ENCODE measurements at places on chromosomes 13 and 19. TPM values are rescaled to one million over a fixed set of nuclear protein-coding genes. Genes with fewer than 3 reads are reported as not detected.
A peak's percentile ranks its signal among the peaks of the same experiment; 100 is the strongest.

The CNN2 gene
- 48.3 TPM for total RNA-seq

The ZNF547 gene
- 4.2 TPM for total RNA-seq

The COL4A2 gene
- 162 TPM for total RNA-seq

The RRAS gene
- total RNA-seq: 90.5 TPM

The PTH2 gene
- not detected for total RNA-seq

The RAB3A gene
- 27.1 TPM for total RNA-seq

The FXYD1 gene
- 575 TPM for total RNA-seq

The CYP4F2 gene
- not detected for total RNA-seq

The OLFM4 gene
- 0.30 TPM for total RNA-seq

The FRY gene
- total RNA-seq: 150 TPM

The ZNF563 gene
- total RNA-seq: 4.2 TPM

The RXFP2 gene
- not detected for total RNA-seq

GRCh38 chr19:55552620-55553019, 7.3 kb upstream of the SBK3 start:
- DNase-seq: no peak
- H3K4me1 ChIP-seq: peaks cover 4% of the 10 kb centered on the region
- no peak overlapping the region for H3K27ac ChIP-seq
- H3K36me3 ChIP-seq: no peaks in the 10 kb centered on the region
- no peaks in the 10 kb centered on the region for H3K27me3 ChIP-seq

GRCh38 chr19:30862876-30863275, 486.4 kb downstream of the TSHZ3 start:
- DNase-seq: no peak
- no peaks in the 10 kb centered on the region for H3K4me1 ChIP-seq
- H3K27ac ChIP-seq: no peak overlapping the region
- no peaks in the 10 kb centered on the region for H3K36me3 ChIP-seq

GRCh38 chr19:32896516-32897214, 27.1 kb upstream of the SLC7A9 start:
- peaks cover 14% of the 10 kb centered on the region for H3K36me3 ChIP-seq
- DNase-seq: no peak
- H3K4me3 ChIP-seq: no peak overlapping the region

DNA sequence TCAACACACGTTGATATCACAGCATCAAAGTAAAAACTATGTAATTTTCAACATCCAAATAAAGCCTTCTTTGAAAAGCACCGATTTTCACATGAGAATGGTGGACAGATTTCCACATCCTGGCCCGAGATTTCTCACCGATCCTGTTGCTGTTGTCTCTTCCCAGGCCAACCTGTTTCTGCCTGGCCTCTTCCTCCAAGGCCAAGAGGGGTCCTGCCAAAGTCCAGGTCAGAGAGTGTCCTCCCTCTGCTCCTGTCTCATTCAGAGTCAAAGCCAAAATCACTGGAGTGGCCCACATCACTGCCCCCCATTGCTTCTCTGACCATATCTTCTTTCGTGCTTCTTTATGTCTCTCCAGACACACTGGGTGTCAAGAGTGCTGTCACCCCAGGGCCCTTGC, 49.5 kb downstream of the CHST8 start:
- no peak overlapping the region for H3K27ac ChIP-seq
- H3K4me1 ChIP-seq: no peaks in the 10 kb centered on the region
- H3K27me3 ChIP-seq: peaks cover 39% of the 10 kb centered on the region
- no peak for DNase-seq
- H3K4me3 ChIP-seq: no peak overlapping the region
- no peaks in the 10 kb centered on the region for H3K36me3 ChIP-seq

DNA sequence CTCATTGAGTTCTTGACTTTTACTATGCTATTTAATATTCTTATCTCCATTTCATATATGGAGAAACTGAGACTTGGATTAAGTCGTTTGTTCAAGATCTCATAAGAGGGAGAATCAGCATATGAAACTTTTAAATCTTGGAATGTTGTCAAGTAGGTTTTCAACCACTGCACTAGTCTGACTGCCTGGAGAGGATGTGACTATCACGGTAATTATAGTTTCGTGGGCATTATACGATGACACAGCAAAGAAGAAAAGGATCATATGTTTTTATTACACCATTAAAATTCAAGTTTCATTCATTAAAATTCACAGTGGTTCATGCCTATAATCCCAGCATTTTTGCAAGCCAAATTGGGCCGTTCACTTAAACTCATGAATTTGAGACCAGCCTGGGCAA, 555.2 kb downstream of the SLITRK1 start:
- no peak for DNase-seq
- H3K4me3 ChIP-seq: no peak overlapping the region
- no peaks in the 10 kb centered on the region for H3K27me3 ChIP-seq
- H3K27ac ChIP-seq: no peak overlapping the region

- H3K36me3 ChIP-seq: no peaks in the 10 kb centered on the region
- no peaks in the 10 kb centered on the region for H3K27me3 ChIP-seq
- no peak overlapping the region for H3K4me3 ChIP-seq
Observed at GRCh38 chr13:31912647-31913401, 118.8 kb upstream of the FRY start.

DNA sequence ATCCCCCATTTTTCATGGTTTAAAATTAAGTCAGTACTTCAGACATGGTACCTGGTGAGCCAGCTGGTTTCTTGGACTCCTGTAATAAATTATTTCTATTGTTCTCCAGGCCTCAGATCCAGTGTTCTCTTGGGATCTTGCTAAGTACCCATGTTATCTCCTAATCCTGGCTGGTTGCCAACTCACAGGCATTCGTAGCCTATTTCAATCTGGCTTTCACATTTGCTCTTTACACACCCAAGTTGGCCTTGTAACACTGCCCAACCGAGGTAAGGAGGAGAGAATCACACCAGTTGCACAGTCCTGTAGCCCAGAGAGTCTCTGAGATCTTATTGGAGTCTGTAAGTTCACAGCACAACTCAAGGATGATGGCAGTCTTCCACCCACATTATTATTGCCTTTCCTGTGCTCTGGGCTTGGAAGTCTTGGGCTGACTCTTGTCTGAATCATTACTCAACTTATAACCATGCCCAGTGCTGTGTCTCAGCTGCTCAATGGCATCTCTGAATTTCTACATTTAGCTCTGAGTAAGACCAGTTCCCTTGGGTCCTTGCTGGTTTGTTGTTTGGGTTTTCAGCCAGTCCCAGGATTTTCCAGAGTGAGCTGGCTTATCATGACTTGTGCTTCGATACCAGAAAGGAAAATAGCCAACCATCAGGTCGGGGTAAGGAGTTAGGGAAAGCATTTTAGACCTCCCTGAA, 76.6 kb upstream of the KLF12 start:
- no peak overlapping the region for H3K27ac ChIP-seq
- H3K4me3 ChIP-seq: no peak overlapping the region
- H3K4me1 ChIP-seq: peaks cover 4% of the 10 kb centered on the region
- H3K27me3 ChIP-seq: no peaks in the 10 kb centered on the region

GRCh38 chr13:37492075-37492474, 106.5 kb downstream of the POSTN start:
- no peak overlapping the region for H3K27ac ChIP-seq
- H3K36me3 ChIP-seq: no peaks in the 10 kb centered on the region
- H3K4me1 ChIP-seq: peaks cover 21% of the 10 kb centered on the region
- no peak overlapping the region for H3K4me3 ChIP-seq
- H3K27me3 ChIP-seq: no peaks in the 10 kb centered on the region
- DNase-seq: no peak

- no peaks in the 10 kb centered on the region for H3K27me3 ChIP-seq
- no peak for DNase-seq
- no peaks in the 10 kb centered on the region for H3K36me3 ChIP-seq
Observed at GRCh38 chr19:16377521-16377920, 52.9 kb downstream of the KLF2 start.

GRCh38 chr13:26200811-26201210, 21.3 kb downstream of the RNF6 start:
- no peak overlapping the region for H3K4me3 ChIP-seq
- H3K27ac ChIP-seq: no peak overlapping the region
- H3K36me3 ChIP-seq: no peaks in the 10 kb centered on the region
- DNase-seq: no peak

GRCh38 chr19:4090356-4091220, 23.9 kb upstream of the ZBTB7A start:
- no peaks in the 10 kb centered on the region for H3K27me3 ChIP-seq
- H3K4me3 ChIP-seq: no peak overlapping the region
- no peaks in the 10 kb centered on the region for H3K4me1 ChIP-seq

GRCh38 chr13:77650409-77650808, 47.1 kb upstream of the SLAIN1 start:
- H3K27ac ChIP-seq: no peak overlapping the region
- H3K27me3 ChIP-seq: no peaks in the 10 kb centered on the region
- H3K36me3 ChIP-seq: no peaks in the 10 kb centered on the region
- no peaks in the 10 kb centered on the region for H3K4me1 ChIP-seq
- no peak overlapping the region for H3K4me3 ChIP-seq
- no peak for DNase-seq

GRCh38 chr19:1274081-1274851, 1.1 kb upstream of the FAM174C start:
- peak overlapping the region; percentile 97 for H3K27ac ChIP-seq
- no peak for DNase-seq
- H3K27me3 ChIP-seq: no peaks in the 10 kb centered on the region

- no peaks in the 10 kb centered on the region for H3K27me3 ChIP-seq
- H3K4me1 ChIP-seq: peaks cover 64% of the 10 kb centered on the region
- H3K36me3 ChIP-seq: peaks cover 12% of the 10 kb centered on the region
- H3K4me3 ChIP-seq: peak overlapping the region; percentile 86
- DNase-seq: no peak
Observed at GRCh38 chr19:17077447-17078028, 2.0 kb downstream of the MYO9B start.

DNA sequence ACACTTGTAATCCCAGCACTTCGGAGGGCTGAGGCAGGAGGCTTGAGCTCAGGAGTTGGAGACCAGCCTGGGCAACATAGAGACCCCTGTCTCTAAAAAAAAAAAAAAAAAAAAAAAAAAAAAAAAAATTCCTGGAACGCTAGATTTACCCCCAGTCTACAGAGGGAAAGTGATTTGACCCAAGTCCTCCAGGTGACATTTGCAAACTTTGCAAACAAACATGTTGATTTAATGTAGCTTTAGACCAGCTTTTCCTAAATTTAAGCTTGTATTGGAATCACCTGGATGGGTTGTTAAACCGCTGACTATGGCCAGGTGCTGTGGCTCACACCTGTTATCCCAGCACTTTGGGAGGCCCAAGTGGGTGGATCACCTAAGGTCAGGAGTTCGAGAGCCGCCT, 8.4 kb downstream of the CPT1C start:
- H3K4me3 ChIP-seq: no peak overlapping the region
- no peak overlapping the region for H3K27ac ChIP-seq
- H3K4me1 ChIP-seq: no peaks in the 10 kb centered on the region
- DNase-seq: no peak
- no peaks in the 10 kb centered on the region for H3K36me3 ChIP-seq
- peaks cover 4% of the 10 kb centered on the region for H3K27me3 ChIP-seq

- peak; percentile 21 for DNase-seq
- no peaks in the 10 kb centered on the region for H3K36me3 ChIP-seq
- no peak overlapping the region for H3K27ac ChIP-seq
- H3K27me3 ChIP-seq: no peaks in the 10 kb centered on the region
Observed at GRCh38 chr13:34207334-34207733, 389.4 kb downstream of the RFC3 start.

DNA sequence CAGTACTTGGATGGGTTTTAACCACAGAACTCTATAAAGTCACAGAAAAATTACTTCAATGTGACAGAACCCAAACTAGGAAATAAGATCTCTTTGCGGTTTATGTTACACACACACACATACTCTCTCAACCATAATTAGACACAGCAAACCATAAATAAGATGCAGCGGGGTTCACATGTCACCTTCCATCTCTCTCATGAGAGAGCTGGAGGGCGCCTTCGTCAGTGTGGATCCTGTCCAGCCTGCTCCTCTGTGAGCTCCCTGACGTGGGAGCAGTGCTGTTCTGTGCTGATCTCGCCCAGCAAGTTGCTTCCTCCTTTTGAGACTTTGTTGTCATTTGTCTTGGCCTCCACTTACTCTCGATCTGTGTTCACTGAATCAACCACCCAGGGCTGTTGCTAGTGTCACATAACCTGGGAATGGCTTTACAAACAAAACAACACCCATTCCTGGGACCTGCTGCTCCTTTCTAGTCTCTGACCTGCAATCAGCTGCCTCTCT, 204.9 kb upstream of the KL start:
- no peak overlapping the region for H3K27ac ChIP-seq
- no peaks in the 10 kb centered on the region for H3K36me3 ChIP-seq
- no peaks in the 10 kb centered on the region for H3K4me1 ChIP-seq
- no peaks in the 10 kb centered on the region for H3K27me3 ChIP-seq

GRCh38 chr13:31012655-31013024, 80.2 kb downstream of the TEX26 start:
- no peak overlapping the region for H3K27ac ChIP-seq
- no peak overlapping the region for H3K4me3 ChIP-seq
- peaks cover 27% of the 10 kb centered on the region for H3K27me3 ChIP-seq
- no peak for DNase-seq
- no peaks in the 10 kb centered on the region for H3K36me3 ChIP-seq

DNA sequence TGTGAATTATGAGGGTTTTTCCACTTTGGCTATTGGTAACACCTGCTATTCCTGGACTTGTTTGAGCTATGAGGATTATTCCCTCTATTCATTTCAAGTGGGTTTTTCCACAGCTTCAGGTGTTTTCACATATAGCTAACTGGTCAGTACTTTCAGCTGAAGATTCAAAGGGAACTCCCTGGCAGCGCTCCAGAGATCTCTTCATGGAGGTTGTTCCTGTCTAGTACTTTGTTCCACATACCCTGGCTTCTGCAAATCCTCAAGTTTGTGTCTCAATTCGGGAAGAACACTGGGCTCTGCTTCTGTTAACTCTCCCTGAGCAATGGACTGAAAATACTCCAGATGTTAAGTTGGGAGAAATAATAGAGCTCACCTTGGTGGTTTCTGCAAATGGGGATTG, 5.6 kb upstream of the ZNF607 start:
- no peak overlapping the region for H3K27ac ChIP-seq
- no peaks in the 10 kb centered on the region for H3K27me3 ChIP-seq
- DNase-seq: no peak
- no peak overlapping the region for H3K4me3 ChIP-seq
- no peaks in the 10 kb centered on the region for H3K36me3 ChIP-seq

Measured in heart right ventricle (tissue), 16 donors.